ENCODE measurements at places on chromosomes 7 and 10.
A peak's percentile ranks its signal among the peaks of the same experiment; 100 is the strongest.

DNA sequence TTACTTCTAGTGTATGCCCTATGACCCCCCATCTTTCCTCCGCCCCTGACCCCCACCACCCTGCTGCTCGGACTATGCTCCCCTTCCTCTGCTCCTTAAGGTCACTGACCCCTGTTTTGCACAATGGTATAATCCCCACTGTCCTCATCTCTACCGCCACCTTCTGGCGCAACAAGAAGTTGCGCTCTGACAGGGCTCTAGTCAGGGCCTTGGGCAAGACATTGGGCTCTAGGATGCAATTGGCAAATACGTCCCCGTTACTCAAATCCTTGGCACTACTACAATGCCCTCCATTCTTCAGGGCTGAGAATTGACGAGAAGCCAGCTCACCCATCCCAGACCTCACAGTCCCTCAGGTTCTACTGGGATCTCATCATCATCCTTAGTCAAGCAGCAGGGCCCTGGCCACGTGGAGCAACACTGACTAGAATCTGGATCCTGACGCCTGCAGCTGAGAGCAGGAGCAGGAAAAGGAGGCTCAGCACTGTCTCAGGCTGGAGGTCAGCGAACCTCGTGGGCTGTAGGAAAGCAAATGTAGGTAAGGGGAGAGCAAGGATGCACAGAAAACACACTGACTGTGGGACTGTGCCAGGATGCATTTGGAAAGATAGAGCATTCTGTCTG lies 10.6 kb downstream of the LRIT2 start:
- peak; percentile 31 for DNase-seq

- DNase-seq: no peak
Measured at GRCh38 chr7:126760914-126761577, 491.7 kb downstream of the GRM8 start.

DNA sequence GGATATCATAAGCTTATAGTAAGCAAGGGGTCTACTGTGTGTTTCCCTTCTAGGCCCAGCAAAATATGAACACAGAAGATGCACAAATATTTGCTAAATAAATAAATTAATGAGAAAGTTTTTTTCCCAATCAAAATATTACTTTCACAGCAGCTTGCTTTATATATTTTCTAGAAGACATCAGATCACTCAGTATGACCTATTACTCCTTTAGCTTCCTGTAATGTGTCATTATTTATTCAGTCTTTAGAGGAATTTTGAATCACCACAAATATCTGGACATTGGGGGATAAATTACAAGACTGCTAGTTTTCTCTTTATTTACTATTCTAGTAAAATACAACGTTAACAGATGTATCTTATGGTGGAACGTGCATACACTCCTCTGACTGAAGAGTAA lies 765.8 kb upstream of the POM121L12 start:
- DNase-seq: no peak

DNA sequence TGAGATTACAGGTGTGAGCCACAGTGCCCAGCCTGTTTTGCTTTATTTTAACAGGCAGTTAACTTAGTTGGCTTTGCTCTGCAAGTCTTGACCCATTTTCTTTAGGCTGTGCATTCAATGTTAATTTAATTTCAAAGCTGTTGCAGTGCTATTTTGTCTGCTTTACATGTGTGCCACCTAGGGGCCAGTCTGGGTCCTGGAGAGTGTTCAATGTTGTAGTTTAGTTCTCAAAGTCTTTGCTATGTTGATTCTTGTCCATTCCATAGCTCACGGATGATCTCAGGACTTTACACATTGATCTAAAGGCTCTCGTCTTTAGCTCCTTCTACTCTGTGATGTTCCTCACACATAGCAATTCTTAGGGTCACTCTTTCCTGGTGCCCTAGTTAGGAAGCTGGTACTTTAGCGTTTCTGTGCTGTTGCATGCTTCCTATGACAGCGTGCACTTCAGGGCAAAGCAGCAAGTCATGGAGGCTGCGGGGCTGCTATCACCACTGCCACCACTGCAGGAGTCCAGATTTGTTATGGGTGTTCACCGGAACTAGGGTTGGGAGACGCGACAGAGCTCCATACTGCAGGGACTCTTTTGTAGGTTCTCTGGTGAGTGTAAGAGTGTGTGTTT lies 16.4 kb upstream of the ABCA13 start:
- DNase-seq: peak; percentile 13

DNA sequence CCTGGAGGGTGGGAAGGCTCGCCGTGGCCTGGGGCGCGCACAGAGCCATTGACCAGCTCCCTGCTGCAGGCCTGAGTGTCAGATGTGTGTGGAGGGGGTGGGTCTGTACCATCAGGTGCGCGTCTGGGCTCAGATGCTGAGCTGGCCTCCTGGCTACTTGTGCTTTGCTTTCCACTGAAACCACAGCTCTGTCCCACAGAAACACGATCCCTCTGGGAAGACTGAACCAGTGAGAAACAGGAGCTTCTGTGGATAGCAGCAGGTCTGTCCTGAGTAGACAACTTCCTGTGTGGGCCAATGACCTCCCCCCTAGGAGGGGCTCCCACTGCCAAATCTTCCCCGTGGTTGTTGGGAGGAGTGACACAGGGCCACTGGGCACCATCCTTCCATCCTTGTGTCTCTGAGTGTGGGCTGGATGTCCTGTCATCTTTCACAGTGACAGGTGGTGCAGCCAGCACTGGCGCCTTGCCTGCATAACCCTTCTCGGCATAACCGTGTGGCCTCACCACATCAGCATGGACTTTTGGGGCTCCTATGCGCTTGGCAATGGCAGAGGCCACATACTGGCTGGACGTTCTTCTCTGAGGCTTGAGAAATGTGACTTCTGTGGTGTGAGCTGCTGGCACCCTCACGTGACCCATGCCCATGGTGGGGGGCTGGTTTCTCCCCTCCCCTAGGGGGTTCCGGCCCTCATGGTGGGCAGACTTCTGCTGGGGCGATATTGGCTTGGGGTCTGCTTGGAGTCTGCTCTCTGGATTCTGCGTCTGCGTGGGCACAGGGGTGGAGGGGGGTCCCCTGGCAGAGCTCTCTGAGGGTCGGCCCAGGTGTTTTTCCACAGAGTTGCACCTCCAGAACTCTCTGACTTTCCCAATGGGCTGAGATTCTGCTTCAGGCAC lies 245.5 kb upstream of the GRB10 start:
- no peak for DNase-seq
